GF-D8 (cell line): ENCODE measurements at places on chromosomes 7 and 10.

GRCh38 chr10:132749371-132749795 is 36.6 kb downstream of the NKX6-2 start:
- DNase-seq = no peak

DNA sequence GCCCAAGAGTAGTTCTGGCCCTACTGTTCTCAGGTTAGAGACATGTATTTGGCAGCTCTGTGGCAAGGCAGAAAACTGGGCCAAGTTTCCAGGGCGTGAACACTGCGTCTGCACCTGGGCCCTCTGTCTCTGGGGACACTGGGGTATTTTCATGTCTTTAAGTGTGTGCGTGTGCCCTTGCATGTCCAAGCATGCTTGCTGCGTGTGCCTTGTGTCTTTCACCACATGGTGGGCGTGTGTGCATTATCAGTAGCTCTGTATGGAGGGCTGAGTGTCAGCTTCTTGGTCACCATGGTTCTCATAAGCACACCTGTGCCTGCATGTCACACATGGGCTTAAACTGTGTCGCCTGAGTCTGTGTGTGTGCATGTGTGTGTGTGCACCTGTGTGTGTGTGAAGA is 69.3 kb downstream of the HIPK2 start:
- DNase-seq = no peak

DNA sequence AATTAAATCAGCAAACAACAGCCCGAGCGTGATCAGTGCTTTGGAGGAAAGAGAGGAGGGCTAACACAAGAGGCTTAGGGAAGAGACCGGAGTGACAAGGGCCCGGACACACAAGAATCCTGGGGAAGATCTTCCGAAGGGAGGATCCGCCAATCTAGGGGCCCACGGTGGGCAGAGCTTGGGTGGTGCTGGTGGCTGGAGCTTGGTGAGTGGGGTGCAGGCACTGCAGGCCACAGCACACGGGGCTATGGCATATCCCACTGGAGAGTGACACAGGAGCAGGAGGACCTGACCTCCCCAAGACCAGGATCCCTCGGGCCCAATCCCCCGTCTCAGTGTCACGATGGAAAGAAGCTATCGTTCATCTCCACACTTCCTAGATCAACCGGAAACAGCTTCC is 471.3 kb upstream of the FOXK1 start:
- DNase-seq = no peak

DNA sequence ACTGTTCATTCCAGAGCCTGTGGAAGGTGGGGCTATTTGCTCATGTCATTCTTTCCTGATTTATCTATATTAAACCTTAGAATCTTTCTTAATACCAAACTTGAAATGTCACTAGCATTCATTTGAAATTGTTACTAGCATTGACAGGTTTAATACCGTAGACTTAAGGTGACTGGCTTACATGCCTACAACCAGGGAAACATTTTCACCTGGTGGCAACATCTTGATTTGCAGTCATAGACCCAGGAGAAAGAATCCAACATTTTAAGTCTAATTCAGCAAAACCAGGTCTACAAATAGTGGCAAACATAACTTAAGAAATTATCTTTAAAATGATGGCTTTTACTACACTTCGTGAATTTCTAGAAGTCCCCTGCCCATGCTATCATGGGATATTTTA is 353.7 kb downstream of the HTR7 start:
- DNase-seq = no peak

DNA sequence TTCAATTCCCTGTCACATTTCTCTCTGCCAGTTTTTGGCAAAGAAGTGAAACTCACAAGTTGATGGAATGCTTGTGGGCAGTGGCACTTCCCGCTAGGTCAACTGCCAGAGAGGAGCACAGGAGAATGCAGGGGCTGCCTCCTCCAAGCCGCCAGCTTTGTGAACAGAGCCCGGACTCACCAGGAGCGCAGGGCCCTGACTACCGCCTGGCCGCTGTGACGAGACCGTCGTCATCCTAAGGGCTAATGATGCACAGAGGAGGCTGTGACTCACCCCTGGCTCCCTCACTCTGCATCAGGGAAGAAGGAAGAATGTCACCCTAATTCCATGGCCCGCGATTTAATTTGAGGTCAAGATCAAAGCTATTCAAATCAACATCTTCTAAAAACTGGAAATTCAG is 123.9 kb downstream of the TAX1BP1 start:
- DNase-seq = no peak

DNA sequence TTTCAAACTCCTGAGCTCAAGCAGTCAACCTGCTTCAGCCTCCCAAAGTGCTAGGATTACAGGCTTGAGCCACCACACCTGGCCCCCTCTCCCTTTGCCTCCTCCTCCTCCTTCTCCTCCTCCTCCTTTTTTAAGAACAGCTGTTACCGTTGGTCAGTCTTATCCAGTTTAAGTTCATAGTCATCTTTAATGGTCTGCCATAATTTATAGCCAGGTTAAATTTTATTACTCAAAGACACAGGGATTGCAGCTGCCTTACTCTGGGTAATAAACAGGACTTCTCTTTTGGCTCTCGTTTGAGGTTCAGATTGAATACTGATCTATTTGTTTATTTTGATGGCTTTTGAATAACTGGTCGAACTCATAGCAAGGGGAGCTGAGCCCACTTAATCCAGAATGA is 35.2 kb downstream of the ATOH7 start:
- no peak for DNase-seq

DNA sequence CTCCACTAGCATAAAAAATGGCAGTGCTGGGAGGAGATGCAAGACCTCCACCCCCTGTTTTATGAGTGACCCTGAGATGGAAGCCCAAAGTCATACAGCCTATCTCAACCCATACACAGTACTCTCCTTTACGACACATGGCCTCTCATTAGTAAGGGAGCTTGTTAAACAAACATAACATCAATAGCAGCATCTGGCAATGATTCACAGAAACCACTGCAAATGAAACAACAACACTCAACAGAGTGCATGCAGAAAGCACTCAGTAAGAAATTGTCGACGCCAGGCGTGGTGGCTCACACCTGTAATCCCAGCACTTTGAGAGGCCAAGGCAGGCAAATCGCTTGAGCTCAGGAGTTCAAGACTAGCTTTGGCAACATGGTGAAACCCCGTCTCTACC is 27.5 kb upstream of the FIGNL1 start:
- no peak for DNase-seq

- DNase-seq = no peak
These were observed 74.2 kb upstream of the EEPD1 start for GRCh38 chr7:36078816-36079360.

DNA sequence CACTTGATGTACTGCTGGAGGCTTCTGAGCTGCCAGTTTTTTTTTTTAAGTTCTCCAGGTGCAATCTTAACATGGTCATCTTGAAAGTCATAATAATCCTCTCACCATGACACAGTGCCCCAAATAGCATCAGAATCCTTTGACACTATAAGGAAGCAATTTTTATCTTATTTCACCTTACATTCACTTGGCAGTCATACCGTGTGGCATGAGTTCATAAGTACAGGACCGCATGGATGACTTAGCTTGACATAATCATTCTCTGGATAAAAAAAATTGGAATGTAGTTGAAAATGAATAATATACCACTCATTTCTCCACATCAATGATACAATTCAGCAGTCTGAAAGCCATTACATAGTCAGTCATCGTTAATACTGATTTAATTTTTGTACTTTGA is 25.6 kb upstream of the TMEM196 start:
- no peak for DNase-seq

DNA sequence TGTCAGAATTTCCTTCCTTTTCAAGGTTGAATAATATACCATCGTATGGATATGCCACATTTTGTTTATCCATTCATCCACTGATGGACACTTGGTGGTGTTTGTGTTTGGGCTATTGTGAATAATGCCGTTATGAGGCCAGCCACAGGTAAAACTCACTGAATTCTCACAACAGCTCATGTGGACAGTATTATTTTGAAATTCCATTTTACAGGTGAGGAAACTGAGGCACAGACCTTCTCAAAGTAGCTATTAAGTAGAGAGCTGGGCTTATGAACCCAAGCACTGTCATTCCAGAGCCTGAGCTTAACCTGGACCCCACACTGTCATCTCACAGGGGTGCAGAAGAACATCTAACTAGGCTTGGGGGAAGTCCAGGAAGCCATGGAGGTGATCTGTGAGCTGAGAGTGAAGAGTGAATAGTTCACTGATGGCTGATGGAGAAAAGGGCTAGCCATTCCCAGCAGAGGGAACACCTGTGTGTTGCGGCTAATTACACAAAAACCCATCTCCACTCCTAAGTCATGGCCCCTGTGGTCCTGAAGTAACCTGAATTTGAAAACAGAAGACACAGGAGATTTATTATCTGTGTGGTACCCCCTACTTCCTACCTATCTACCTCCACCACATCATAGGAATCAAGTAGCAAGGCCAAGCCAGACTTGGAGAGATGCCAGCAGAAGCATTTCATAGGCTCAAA is 8.7 kb downstream of the INMT start:
- no peak for DNase-seq

DNA sequence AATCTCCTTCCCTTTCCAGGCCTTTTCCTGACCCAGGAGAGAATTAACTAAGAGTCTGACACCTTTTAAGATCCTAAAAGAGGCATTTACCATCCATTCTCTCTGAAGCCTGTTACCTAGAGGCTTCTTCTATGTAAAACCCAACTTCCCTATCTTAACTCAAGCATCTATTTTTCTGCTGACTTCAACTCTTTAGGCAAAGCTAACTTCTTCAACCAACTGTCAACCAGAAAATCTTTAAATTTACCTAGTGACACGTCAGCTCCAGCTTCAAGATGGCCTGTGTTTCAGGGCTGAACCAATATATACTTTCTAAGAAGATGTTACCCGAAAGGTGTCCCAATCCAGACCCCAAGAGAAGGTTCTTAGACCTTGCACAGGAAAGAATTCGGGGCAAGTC is 492.3 kb upstream of the AUTS2 start:
- no peak for DNase-seq

GRCh38 chr10:88858491-88858890 is 6.8 kb upstream of the ANKRD22 start:
- DNase-seq = no peak

DNA sequence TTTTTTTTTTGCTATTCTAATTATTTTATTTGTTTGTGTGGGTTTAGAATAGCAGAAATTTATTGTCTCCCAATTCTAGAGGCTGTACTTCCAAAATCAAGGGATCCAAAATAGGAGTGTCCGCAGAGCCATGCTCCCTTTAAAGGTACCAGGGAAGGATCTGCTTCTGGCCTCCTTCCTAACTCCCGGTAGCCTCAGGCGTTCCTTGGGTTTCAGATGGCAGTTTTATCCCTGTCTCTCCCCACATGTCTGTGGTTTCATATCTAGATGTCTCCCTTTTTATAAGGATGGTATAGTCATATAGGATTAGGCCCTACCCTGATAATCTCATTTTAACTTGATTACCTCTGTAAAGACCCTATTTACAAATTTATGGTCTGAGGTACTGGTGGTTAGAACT is 48.4 kb downstream of the BMPR1A start:
- no peak for DNase-seq

DNA sequence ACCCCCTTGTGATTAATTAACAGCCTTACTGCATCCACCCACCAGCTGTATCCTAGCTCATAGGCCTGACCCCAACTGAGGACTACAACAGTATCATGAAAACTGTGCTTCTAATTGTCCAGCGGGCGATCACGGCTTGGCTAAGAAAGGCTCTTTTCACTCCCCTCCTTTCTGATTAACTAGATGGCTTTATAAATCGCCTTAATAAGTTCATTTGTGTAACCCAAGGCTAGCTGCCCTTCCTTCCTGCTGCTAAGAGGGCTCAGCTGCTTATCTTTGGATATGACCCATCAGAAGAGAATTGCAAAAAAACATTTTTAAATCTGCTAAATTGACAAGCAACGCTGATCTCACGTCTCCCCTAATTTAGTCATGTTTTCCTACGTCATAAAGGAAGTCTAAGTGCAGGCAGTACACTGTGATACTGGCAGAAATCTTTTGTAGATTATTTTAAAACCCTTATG is 163.0 kb upstream of the LAMB4 start:
- no peak for DNase-seq

- no peak for DNase-seq
These were observed 199.6 kb upstream of the SEMA3A start for GRCh38 chr7:84394219-84394618.

DNA sequence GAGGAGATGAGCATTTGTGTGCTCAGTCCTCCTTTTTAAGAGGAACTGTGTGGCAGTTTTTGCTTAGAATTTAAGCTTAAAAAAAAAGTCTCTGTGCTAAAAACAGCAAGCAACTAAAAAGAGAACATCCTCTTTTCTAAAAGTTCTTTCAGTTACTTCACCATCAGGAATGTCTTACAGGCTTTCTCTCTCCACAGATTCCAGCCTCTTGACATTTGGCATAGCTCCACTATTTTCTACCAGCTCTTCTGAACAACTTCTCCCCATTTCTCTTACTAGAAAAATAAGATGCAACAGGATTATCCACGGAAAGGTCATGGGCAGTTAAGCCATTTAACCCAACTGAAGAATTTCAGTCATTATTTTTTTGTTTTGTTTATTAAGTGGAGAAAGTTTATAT is 13.2 kb downstream of the PCLO start:
- DNase-seq = no peak

- no peak for DNase-seq
These were observed 224.3 kb downstream of the SFMBT2 start for GRCh38 chr10:7186387-7187018.

GRCh38 chr7:113394856-113395255 is 276.5 kb upstream of the SMIM30 start:
- DNase-seq = no peak

DNA sequence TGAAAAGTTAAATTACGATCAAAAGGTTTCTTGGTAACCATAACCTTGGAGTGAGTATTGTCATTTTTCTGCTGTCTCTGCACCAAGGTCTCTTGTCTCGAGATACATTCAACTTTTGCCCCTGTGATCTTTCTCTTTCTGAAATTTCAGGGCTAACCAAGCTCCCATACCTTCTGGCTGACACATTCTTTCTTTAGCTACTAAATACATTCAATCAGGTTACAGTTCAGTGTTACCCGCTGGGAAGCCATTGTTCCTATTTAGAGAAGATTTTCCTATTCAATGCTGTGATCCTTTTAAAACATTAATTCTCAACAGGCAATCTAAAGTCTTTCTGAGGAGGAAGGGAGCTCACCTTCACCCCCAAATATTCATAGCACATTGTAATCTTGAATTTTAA is 22.9 kb upstream of the DMTF1 start:
- no peak for DNase-seq

GRCh38 chr7:2732959-2733584 is 45.1 kb downstream of the AMZ1 start:
- DNase-seq = peak; percentile 83

- DNase-seq = no peak
These were observed 302.2 kb upstream of the ZMIZ1 start for GRCh38 chr10:78766603-78767002.

DNA sequence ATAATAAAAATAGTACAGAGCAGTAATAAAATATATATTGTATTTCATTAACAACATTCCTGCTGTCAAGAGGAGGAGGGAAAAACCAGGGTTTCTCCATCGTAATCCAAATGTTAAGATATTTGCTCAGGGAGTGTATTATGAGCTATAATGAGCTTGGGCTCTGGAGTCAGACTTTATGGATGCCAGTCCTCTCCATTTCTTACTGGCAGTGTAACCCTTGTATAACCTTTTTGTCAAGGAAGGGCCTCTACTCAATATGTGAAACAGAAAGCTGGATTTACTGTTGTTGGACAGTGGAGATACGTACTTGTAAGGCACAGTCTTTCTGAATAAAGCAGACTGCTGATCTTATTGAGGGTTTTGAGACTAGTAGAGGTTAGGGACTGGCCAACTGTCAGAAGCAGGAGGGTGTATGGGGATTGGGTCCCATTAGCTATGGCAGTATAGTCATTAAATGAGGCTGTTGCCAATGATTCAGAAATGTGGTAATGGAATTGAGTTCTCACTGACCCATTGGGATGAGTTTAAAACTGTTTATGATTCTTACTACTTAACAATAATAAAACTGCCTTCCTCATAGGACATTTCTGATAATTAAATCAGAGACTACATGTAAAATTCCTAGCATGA is 56.5 kb downstream of the ZNF277 start:
- DNase-seq = no peak
